ENCODE measurements at places on chromosomes 5 and 9.
A peak's percentile ranks its signal among the peaks of the same experiment; 100 is the strongest.

DNA sequence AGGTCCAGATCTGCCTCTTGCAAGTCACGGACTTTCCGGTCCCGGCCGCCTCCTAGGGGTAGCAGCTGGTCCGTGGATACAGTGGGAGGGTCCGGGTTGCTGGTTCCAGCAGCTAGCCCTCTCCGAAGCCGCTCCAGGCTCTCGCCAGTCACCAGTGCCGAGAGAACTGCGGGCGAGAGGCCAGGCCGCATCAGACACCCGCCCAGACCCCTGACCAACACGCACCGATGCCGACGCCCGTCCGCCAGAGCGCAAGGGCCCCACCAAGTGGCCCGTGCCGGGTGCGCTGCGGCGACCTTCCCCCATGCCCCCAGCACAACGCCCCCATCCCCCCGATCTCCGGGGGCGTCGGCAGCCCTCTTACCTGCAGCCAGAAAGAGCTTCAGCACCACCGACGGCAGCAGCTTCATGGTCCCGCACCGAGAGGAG is 470 bp downstream of the HBEGF start:
- peak overlapping the region; percentile 74 for H3K4me3 ChIP-seq
- peak overlapping the region; percentile 22 for H3K27ac ChIP-seq
- peaks cover 11% of the 10 kb centered on the region for H3K4me1 ChIP-seq
- H3K27me3 ChIP-seq = no peaks in the 10 kb centered on the region

- DNase-seq = no peak
- H3K27me3 ChIP-seq = no peaks in the 10 kb centered on the region
- H3K36me3 ChIP-seq = no peaks in the 10 kb centered on the region
- no peaks in the 10 kb centered on the region for H3K4me1 ChIP-seq
- no peak overlapping the region for H3K27ac ChIP-seq
Observed at GRCh38 chr5:169064093-169064492, 236.8 kb downstream of the SLIT3 start.

GRCh38 chr9:21031091-21031807 is at the start of gene HACD4:
HACD4 (minus strand) TSS chr9:21031640; CDS start chr9:21031590, 50 bp downstream.
- DNase-seq = peak; percentile 12
- H3K4me3 ChIP-seq = peak within 1 kb of the TSS; percentile 33
- no peaks in the 10 kb centered on the region for H3K27me3 ChIP-seq
- no peak within 1 kb of the TSS for H3K27ac ChIP-seq
- peaks cover 7% of the 10 kb centered on the region for H3K4me1 ChIP-seq

DNA sequence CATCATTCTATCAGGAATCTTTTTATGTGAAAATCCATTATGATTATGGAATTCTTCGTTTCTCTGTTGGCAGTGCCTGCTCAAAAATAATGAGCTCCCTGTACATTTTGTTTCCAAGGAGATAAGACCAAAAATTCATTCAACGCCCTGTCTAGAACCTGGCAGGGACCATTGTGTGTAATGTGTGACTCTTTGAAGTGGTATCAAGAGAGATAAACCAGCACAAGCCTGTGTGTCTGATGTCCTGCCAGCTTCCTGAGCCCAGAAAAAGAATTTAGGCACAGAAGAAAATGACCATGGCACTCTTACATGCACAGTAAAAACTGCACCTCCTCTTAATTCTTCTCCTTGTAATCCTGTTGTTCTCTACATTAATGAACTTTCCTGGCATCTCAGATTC is 177.4 kb downstream of the SAXO1 start:
- H3K4me1 ChIP-seq = 0 out of 2 replicates have a peak, but pooled peaks cover 2% of the 10 kb centered on the region
- H3K36me3 ChIP-seq = no peaks in the 10 kb centered on the region
- no peak for DNase-seq
- no peaks in the 10 kb centered on the region for H3K27me3 ChIP-seq
- H3K27ac ChIP-seq = no peak overlapping the region

- no peak overlapping the region for H3K4me3 ChIP-seq
- H3K4me1 ChIP-seq = peaks cover 7% of the 10 kb centered on the region
- peaks cover 55% of the 10 kb centered on the region for H3K36me3 ChIP-seq
- no peak for DNase-seq
Observed at GRCh38 chr5:348726-349125, 27.2 kb downstream of the AHRR start.

GRCh38 chr5:14364576-14365472 is 216.8 kb upstream of the OTULINL start:
- H3K4me1 ChIP-seq = peaks cover 2% of the 10 kb centered on the region
- H3K27me3 ChIP-seq = no peaks in the 10 kb centered on the region
- no peak overlapping the region for H3K4me3 ChIP-seq
- H3K27ac ChIP-seq = peak overlapping the region; percentile 5
- DNase-seq = no peak

DNA sequence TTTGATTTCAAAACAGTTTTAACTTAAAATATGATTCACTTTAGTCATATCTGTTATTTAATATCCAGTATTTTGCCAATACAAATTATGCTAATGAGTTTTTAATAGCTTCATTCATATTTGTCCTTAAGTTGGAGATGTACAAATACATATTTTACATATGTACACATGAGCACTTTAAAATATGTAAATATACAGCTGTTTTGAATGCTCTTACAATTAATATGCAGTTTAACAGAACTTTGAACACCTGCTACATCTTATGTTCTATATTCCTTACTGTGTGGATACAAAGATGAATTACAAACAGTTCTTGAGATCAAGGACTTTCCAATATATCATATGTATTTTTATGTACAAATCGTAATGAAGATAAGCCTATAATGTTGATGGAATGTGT is 74.0 kb downstream of the CHSY3 start:
- H3K4me3 ChIP-seq = no peak overlapping the region
- H3K27ac ChIP-seq = no peak overlapping the region

- peak overlapping the region; percentile 58 for H3K27ac ChIP-seq
- H3K4me3 ChIP-seq = no peak overlapping the region
- H3K4me1 ChIP-seq = peaks cover 19% of the 10 kb centered on the region
- DNase-seq = peak; percentile 58
- no peaks in the 10 kb centered on the region for H3K36me3 ChIP-seq
Observed at GRCh38 chr5:168365581-168366081, 74.2 kb downstream of the WWC1 start.

GRCh38 chr5:40270274-40270845 is 409.4 kb upstream of the PTGER4 start:
- DNase-seq = peak; percentile 1
- no peaks in the 10 kb centered on the region for H3K27me3 ChIP-seq
- no peak overlapping the region for H3K27ac ChIP-seq
- peaks cover 8% of the 10 kb centered on the region for H3K4me1 ChIP-seq
- no peak overlapping the region for H3K4me3 ChIP-seq

DNA sequence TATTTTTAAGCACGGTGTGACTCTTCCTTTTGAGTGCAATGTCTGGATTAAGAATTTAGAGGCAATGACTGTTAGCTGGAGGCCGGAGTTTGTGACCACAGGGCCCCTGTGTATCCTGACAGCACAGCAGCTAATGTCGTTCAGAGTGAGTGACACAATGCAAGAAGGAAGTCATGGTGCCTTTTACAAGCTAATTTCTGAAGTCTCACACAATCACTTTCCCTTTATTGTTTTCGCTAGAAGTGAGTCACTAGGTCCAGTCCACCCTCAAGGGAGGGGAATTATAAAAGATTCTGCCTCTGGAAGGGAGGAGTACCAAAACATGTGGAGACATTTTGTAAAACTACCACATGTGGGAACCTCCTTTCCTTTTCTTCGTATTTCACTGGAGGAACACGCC is 185.5 kb upstream of the FGF10 start:
- H3K4me3 ChIP-seq = no peak overlapping the region
- DNase-seq = no peak
- no peaks in the 10 kb centered on the region for H3K36me3 ChIP-seq
- H3K27ac ChIP-seq = no peak overlapping the region

- H3K4me3 ChIP-seq = peak overlapping the region; percentile 42
- DNase-seq = no peak
- H3K4me1 ChIP-seq = no peaks in the 10 kb centered on the region
Observed at GRCh38 chr5:43396762-43397304, 15.4 kb downstream of the CCL28 start.

GRCh38 chr9:18487611-18488010 is 13.7 kb downstream of the ADAMTSL1 start:
- H3K27me3 ChIP-seq = no peaks in the 10 kb centered on the region
- H3K4me1 ChIP-seq = peaks cover 6% of the 10 kb centered on the region
- H3K27ac ChIP-seq = no peak overlapping the region
- no peak for DNase-seq
- H3K36me3 ChIP-seq = no peaks in the 10 kb centered on the region

DNA sequence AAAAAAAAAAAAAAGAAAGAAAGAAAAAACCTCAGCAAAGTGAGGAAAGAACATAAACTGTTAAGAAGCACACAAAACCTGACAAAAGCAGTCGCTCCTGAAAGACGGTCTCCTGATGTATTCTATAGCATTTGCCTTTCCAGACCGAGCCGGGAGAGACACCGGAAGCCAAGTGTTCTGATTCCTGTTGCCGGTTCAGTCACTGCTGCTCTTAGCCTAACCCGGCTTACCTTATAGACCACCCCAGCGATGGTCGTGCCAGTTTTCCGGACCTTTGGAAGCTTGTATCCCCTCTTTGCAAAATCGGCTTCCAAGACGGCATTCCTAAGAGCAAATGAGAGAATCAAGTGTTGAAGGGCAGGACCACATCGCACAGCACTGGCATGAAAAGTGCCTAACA is 630 bp downstream of the PSMB7 start:
- DNase-seq = no peak
- peak overlapping the region; percentile 71 for H3K27ac ChIP-seq
- H3K36me3 ChIP-seq = peaks cover 19% of the 10 kb centered on the region
- H3K4me1 ChIP-seq = peaks cover 9% of the 10 kb centered on the region

DNA sequence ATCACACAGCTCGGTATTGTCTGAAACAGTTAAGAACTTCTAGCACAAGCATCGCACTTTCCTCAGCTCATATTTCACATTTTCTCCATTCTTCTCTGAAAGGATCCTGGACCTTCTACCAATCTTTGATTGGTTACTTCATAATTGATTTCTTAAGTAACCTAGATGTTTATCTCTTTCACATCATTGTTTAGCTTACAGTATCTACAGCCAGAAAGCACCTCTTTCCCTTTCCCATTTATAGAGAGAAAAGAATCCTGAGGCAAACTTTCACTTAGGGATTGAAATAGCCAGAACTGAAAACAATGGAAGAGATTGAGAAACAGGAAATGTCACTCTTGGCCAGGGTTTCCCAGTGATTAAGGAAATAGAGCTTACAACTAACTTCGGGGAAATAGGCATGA is 2.5 kb downstream of the IL33 start:
- peaks cover 2% of the 10 kb centered on the region for H3K4me1 ChIP-seq
- H3K27ac ChIP-seq = no peak overlapping the region
- peak; percentile 49 for DNase-seq

- H3K4me1 ChIP-seq = no peaks in the 10 kb centered on the region
- H3K4me3 ChIP-seq = no peak overlapping the region
- H3K27me3 ChIP-seq = no peaks in the 10 kb centered on the region
- DNase-seq = no peak
Observed at GRCh38 chr5:91095786-91096385, 287.2 kb downstream of the ARRDC3 start.

DNA sequence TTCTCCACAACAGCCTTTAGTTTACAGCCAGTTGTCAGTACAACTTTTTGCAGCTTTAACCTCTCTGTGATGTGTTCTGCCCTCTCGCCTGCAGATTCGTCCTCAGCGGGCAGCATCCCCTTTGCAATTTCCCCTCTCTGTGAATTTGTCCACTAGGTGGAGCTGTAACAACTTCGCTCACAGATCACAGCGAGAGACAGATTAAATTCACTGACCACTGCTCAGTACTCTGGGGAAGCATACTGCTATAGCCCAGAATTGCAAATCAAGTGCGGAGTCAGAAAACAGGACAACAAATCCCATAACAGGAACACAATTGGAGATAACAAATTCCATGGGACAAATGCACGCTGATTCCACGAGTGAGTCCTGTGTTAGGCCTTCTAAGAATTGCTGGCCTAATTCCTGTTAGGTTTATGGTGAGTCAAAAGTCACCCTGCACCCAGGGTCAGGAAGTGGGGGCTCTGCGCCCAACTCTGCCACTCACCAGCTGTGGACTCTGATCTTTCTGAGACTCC is 2124.9 kb downstream of the MAT2B start:
- H3K27ac ChIP-seq = no peak overlapping the region
- no peaks in the 10 kb centered on the region for H3K36me3 ChIP-seq
- no peak overlapping the region for H3K4me3 ChIP-seq

DNA sequence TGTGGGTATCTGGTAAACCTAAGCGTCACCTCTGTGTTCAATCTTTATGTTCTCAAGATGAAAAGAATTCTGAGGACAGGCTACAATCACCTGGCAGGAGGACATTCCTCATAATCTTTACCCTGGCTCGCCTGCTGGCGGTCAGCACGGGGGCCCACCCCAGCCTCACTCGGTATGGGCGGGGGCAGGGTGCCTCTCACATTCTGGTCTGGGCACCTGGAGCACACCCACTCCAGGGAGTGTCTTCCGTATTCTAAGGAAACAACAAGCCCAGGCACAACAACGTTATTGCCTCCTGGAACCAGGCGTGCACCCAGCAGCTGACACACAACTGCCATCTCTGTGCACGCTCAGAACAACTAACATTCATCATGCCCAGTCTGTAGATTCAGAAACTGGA is 179.8 kb downstream of the ROR2 start:
- no peak overlapping the region for H3K4me3 ChIP-seq
- H3K36me3 ChIP-seq = peaks cover 13% of the 10 kb centered on the region
- peak overlapping the region; percentile 1 for H3K27ac ChIP-seq
- H3K27me3 ChIP-seq = peaks cover 3% of the 10 kb centered on the region
- peaks cover 16% of the 10 kb centered on the region for H3K4me1 ChIP-seq

DNA sequence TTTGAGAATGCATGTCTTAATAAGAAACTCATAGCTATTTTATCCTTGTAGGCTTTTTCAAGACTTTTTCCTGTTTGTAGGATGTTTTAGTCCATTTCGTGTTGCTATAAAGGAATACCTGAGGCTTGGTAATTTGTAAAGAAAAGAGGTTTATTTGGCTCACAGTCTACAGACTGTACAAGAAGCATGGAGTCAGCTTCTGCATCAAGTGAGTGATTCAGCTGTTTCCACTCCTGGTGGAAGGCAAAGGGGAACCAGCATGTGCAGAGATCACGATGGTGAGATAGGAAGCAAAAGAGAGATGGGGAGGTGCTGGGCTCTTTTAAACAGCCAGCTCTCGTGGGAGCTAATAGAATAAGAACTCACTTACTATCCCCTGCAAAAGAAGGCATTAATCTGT is 177.3 kb downstream of the ALDH1A1 start:
- no peaks in the 10 kb centered on the region for H3K27me3 ChIP-seq
- H3K27ac ChIP-seq = no peak overlapping the region
- no peaks in the 10 kb centered on the region for H3K4me1 ChIP-seq
- H3K36me3 ChIP-seq = no peaks in the 10 kb centered on the region

GRCh38 chr5:176535101-176535663 is 2.0 kb downstream of the RNF44 start:
- peak; percentile 24 for DNase-seq
- H3K36me3 ChIP-seq = peaks cover 15% of the 10 kb centered on the region
- H3K4me1 ChIP-seq = peaks cover 24% of the 10 kb centered on the region
- peak overlapping the region; percentile 69 for H3K4me3 ChIP-seq

GRCh38 chr5:161530700-161531099 is 15.8 kb downstream of the GABRB2 start:
- H3K4me3 ChIP-seq = no peak overlapping the region
- H3K4me1 ChIP-seq = no peaks in the 10 kb centered on the region
- DNase-seq = no peak
- no peaks in the 10 kb centered on the region for H3K27me3 ChIP-seq
- H3K27ac ChIP-seq = no peak overlapping the region

- no peaks in the 10 kb centered on the region for H3K27me3 ChIP-seq
- H3K4me3 ChIP-seq = no peak overlapping the region
- DNase-seq = no peak
- no peak overlapping the region for H3K27ac ChIP-seq
- H3K4me1 ChIP-seq = no peaks in the 10 kb centered on the region
Observed at GRCh38 chr5:146109379-146109778, 4.0 kb upstream of the PLAC8L1 start.

Measured in IMR-90 (cell line).